ENCODE measurements at places on chromosomes 5 and 9.
A peak's percentile ranks its signal among the peaks of the same experiment; 100 is the strongest.

- DNase-seq: no peak
Observed at GRCh38 chr9:122118343-122119165, 25.4 kb upstream of the TTLL11 start.

- no peak for DNase-seq
Observed at GRCh38 chr5:153520952-153521351, 30.5 kb downstream of the GRIA1 start.

DNA sequence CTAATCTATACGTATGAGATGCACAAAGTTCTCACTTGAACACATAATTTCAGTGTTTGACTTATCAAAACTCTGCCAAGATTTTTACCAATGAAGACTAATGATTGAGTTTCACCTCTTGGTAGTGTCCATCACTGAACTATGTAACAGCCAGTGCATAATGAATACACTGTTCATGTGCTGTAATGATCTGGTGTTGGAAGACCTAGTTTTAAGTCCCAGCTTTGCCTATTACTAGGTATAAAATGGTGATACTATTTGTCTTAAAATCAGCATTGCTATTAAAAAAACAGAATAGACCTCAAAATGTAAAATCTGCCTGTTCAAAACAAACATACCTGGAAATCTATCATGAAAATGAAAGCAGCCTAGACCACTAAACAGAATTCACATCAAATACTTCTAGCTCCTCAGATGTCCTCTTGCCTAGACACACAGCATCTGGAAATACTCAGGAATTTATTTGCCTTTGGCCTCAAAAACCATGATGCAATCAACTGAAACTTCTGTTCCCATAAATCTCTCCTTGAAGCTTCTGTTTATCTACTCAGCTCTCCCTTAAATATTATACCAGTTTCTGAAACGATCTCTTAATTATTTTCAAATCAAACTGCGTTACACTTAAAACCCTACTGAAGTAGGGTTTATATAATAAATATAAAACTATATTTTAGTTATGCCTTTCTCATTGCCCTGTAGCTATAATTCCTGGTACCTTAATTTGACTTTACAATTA, 38.1 kb downstream of the MRPS27 start:
- peak; percentile 43 for DNase-seq

- no peak for DNase-seq
Observed at GRCh38 chr5:66138637-66139317, 5.3 kb upstream of the SREK1 start.

GRCh38 chr9:123365881-123366528, 10.0 kb downstream of the CRB2 start:
- no peak for DNase-seq

DNA sequence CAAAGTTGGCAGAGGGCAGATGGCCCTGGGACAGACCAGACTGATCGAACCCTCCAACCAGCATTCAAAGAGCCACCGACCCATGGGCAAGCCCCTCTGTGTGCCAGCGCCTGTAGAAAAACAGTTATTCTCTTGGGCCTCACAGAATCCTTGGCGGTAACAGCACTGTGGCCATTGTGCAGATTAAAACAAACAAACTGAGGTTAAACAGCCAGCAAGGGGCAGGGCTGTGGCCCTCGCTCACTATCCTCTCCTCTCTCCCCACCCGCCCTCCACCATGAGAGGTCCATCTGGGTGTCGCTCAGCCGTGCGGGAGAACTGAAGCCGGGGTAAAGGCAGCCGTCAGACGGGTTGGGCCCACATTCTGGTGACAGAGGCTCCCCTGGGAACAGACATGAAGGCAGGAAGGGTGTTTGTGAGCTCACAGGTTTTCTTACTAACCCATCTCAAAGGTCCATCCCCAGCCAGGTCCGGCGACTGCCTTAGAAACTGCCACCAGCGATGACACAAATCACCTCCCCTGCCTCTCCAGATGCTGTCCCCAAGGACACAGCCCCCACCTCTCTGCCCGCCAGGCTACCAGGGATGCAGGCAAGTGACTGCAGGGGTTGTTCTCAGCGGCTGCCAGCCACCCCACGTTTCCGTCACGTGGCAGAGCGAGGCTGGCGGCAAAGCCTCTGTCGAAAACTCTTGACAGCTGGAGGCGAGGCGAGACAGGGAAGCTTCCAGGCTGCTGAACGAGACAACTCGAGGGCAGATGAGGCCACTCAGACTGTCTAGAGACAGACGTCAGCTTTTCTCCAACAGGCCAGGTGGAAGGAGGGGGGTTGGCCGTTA, 75.8 kb upstream of the SARDH start:
- DNase-seq: no peak

DNA sequence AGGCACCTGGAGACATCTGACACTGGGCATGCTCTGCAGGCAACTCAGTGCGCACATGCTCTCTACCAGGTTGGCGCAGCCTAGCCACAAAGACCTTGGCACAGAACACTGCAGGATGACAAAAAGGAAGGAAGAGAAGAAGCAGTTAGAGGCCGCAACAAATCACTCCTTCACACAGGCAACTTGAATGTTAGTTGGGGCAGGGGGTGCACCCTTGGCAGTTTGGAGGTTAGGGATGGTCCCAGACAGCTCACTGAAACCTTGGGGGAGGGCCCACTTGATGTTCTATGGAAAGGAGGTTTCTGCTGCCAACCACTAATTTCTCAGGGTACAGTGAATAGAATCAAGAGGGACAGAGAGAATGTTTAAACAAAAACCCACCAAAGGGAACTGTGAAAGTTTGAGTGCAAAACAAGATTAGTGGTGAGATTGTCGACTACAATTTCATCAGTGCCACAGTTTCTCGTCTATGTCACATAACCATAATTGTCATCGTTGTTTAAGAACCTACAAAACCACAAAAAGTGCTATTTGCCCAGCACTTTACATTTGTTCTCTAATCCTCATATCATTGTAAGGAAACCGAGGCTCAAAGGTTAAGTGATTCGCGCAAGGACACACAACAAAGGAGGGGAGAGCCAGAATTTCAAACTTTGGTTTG, 48.7 kb downstream of the FBXW11 start:
- peak; percentile 23 for DNase-seq

DNA sequence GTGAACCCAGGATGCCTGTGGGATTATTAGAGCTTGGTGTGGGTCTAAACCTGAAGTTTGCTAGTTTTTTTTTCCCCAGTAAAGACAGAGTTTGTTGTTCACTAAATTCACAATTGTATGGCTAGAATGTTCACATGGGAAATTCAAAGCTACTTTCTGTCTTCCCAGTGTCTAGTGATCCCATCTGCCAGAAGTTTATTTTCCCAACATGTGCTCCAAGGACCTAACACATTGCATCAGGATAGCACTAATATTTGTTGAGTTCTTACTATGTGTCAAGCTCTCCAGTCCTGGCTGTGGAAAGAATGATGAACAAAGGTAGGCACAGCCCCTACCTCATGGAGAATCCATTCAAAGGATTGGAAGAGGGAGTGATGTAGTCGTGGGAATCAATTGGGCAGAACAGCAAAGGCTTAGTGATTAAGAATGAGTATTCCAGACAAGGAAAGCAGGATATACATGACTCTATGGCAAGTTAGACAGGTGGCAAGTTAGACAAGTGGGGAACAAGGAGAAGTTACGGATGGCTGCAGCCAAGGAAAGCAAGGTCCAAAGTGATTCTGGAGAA, 521.5 kb upstream of the WWC1 start:
- DNase-seq: no peak

GRCh38 chr5:1053391-1054017, 44.9 kb downstream of the NKD2 start:
- DNase-seq: no peak

DNA sequence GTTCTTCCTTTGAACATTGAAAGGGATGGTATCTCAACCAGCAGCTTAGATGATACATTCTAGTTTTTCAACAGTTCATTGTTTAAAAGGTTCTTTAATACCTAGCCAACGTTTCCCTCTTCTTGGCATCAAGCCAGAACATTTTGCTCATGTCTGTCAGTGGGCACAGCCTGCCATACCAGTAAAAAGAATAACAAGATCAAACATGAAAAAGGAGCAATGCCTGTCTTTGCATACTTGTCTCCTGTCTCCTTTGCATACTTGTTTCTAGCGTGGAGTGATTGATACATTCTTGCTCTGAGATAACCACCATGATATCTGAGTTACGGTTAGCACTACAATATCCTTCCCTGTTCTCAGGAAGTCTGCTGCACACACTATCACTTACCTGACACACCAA, 248.6 kb upstream of the DAPK1 start:
- no peak for DNase-seq

DNA sequence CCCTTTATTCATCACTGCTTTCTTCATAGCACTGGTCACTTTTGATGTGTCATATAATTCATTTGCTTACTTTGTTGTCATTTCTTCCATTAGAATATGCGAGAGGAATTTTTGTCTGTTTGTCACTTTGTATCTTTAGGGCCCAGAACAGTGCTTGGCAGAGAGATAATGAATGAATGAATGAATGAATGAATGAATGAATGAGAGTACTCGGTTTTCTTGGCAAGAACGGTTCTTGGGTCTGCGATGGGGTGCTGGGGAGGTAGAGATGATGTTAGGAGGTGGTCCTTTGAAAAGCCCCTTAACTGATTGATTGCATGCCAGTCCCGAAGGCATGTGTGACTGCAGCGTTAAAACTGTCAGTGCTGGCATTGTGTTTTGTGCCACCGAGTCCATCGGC, 52.4 kb upstream of the LRRTM2 start:
- no peak for DNase-seq

DNA sequence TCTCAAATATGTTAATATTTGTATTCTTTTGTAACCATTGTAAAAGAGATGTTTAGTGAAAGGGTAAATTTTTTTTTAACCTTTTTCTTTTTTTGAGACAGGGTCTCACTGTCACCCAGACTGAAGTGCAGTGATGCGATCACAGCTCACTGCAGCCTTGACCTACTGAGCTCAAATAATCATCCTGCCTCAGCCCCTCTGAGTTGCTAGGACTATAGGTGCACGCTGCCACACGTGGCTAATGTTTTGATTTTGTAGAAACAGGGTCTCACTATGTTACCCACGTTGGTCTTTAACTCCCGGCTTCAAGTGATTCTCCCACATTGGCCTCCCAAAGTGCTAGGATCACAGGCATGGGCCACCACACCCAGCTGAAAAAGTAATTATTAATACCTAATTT, 58.0 kb upstream of the CDK5RAP2 start:
- no peak for DNase-seq

GRCh38 chr5:127326976-127327755, 36.6 kb downstream of the MEGF10 start:
- DNase-seq: no peak

- DNase-seq: peak; percentile 86
Observed at GRCh38 chr9:120152295-120152694, 427.7 kb downstream of the CDK5RAP2 start.

GRCh38 chr5:124743602-124744169, 2.8 kb downstream of the ZNF608 start:
- DNase-seq: no peak

- DNase-seq: peak; percentile 5
Observed at GRCh38 chr5:25641124-25641523, 996.3 kb upstream of the CDH10 start.

DNA sequence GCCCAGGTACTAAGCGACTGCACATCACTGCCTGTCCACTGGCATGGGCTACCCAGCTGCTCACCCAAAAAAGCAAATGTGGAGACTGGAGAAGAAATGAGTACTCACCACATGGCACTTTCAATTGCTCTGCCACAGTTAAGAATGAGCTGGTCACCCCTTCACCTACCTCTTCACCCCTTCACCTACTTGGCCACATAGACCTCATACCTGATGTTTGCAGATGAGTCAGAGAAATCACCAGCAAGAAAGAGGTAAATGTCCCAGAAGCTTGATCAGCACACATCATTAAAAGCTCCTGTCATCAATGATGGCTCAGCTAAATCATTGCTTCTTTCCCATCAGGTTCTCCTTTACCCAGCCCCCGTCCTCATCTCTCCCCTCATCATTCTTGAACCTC, 7.6 kb upstream of the PRUNE2 start:
- DNase-seq: no peak

- DNase-seq: no peak
Observed at GRCh38 chr5:91183743-91184142, 199.4 kb downstream of the ARRDC3 start.

- DNase-seq: no peak
Observed at GRCh38 chr9:82209797-82210470, 221.4 kb downstream of the SPATA31D1 start.

DNA sequence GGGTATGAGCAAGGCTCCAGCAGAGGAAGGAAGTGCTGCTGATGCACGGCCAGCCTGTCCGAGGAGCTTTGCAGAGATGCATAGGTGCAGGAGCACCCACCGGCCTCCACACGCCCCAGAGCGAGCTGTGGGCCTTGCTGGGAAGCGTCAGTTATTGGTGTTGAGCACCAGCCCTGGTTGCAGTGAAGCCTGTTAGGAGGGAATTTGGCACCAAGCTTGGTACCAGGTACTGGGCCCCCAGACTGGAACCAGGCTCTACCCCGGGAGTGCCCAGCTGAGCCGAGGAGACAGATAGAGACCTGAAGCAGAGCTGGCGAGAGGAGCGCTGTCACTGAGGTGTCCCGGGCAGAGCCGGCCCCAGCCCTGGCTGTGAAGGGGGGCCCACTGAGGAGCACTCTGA, 5.2 kb downstream of the TCF7 start:
- DNase-seq: no peak

Data from NCI-H446 (cell line).